ENCODE measurements at places on chromosomes 12 and 14.
A peak's percentile ranks its signal among the peaks of the same experiment; 100 is the strongest.

DNA sequence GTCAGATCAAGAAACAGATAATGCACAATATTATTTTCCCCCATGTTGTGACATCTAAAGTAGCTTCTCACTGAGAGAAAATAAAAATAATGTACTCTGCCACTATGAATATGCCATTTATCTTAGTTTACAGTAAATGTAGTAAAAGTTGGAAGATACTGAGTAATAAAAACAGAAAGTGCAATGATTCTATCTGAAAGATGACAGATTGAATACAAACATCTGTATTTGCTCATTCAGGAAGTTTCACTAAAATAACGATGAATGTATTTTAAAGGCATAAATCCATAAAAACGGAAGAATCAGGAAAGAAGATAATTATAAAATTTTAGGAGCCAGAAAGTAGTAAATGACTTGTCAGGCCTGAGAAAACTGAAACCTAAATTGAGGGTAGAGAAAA lies 18.2 kb downstream of the SLC35F4 start:
- no peak for DNase-seq

- DNase-seq, result no peak
Observed at GRCh38 chr12:32273063-32273522, 126.3 kb upstream of the FGD4 start.

DNA sequence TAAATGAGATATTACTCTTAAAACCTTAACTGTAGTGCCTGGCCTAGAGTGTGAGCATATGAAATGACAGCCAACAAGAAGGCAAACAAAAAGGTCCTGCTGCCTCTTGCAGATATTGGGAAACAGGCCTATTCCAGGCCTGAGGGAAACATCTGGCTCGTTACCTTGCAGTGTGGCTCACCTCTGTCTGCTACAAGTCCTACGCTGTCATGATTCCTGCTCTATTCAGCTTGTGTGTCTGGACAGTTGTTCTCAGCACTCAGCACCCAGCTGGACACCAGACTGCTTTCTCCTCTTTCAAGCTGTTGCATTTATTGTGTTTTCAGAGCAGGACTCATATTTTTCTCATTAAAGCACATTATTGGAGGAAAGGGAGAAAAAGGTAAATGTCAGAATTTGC lies 113.5 kb downstream of the TMTC2 start:
- no peak for DNase-seq

DNA sequence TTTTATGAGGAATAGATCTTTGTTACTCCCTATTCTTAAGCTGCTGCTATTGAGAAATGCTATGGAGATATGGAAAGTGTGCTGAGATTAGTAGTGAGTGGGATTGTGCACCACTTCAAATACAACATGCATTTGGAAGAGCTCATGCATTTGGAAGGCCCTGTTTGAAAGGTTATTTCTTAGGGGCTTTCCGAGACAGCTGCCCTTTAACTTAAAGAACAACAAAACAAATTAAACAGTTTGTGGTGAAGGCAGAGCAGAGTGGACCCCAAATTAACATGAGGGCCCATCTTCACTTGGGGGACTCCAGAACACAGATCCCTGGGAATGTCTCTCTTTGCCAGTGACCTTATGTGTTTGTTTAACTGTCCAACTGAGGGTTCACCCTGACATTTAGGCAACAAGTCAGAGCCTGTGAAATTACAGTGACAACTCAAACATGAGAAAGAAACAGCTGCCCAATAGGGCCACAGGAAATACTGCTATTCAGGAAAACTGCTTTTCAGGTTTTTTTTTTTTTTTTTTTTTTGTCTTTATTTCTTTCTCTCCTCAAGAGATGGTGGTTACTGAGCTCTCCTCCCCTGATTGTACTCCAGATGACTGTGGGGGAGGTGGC lies 41.4 kb upstream of the IGF1 start:
- DNase-seq, result no peak

- DNase-seq, result no peak
Observed at GRCh38 chr12:94048757-94049156, 99.6 kb upstream of the PLXNC1 start.

- DNase-seq, result no peak
Observed at GRCh38 chr12:111454311-111454710, 48.6 kb downstream of the SH2B3 start.

- DNase-seq, result no peak
Observed at GRCh38 chr12:52127683-52128450, 48.4 kb downstream of the SMIM41 start.

- no peak for DNase-seq
Observed at GRCh38 chr14:37985826-37986470, 221.8 kb upstream of the SSTR1 start.

GRCh38 chr12:103580026-103580425 lies 7.0 kb upstream of the STAB2 start:
- no peak for DNase-seq

DNA sequence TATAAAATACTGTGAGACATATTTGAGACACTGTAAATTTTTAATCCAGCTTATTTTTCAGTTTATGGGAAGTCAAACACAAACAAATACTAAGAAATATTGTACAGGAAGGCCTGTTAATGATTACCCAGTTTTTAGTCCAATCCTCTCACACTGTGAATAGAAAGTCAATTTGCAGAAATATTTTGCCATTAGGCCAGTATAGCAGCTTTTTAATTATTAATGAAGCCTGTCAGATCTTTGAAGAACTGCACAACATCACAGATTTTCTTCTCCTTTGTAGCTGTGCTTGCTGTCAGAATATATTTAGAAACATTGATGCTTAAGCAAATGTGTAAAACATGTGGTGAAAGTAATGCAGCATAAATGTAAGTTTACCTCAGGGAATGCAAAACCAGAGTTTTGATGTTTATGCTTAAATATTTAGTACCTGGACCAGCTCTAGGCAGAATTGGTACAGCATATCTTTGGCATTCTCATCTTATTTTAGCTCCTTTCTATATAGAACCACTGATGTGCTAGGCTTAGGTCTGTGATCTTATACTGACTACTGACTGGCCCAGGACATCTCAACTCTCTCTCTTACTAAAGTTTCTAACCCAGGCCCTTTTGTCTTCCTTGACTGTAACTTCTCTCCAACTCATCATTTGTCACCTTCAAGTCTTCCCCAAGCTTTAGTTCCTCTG lies 230.8 kb upstream of the NAV3 start:
- DNase-seq, result no peak

- no peak for DNase-seq
Observed at GRCh38 chr14:71780075-71780474, 152.2 kb upstream of the RGS6 start.

GRCh38 chr12:93939641-93940325 lies 208.6 kb upstream of the PLXNC1 start:
- no peak for DNase-seq

- no peak for DNase-seq
Observed at GRCh38 chr12:20364501-20364900, 3.8 kb upstream of the PDE3A start.

DNA sequence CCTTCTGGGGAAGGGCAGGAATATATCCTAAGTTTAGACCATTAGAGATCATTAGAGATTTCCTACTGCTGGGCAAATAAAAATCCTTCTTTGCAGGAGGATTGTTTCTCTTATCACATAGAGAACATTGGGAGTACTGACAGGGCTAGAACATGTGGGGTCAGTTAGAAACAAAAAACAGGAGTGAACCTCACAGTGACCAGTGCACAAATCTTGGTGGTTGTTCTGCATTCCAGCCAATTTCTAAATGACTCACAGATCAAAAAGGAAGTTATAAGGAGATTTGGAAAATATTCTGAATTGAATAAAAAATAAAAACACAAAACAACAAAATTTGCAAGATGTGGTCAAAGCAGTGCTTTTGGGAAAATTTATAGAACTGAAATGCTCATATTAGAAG lies 118.8 kb downstream of the LLPH start:
- no peak for DNase-seq

- DNase-seq, result no peak
Observed at GRCh38 chr12:9808504-9808903, 18.8 kb upstream of the KLRF1 start.

DNA sequence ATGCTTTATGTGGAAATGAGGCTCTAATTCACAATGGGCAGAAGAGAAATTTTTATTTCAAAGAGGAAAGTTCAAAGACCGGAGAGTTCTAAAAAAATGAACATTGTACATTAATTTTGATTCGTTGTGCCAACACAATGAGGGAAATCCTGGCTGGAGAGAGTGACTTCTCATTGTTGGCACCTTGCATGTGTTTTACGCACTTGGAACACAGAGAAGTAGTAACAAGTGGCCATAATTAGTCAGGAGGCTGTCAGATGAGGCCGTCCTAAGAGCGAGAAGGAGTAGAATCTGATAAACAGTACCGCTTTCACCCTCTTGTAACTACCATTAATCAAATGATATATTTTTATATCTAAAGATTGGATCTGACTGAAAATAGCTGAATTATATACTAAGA lies 6.9 kb downstream of the LMO3 start:
- no peak for DNase-seq

DNA sequence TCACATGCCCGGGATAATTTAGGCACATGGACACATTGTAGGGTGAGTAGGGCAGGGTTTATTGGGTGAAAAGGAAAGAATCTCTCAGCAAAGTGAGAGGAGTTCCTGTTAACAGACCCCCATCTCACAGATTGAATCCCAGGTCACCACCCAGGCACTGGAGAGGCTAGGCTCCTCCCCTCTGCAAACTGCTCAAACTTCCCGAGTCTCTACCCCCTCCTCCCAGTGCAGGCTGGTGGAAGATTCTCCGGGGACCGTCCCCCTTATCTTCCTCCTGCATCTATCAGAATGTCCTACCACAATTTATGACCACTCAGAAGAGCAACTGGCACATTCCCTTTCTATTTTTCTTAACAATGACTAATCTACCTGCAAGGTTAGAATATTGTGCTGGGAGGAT lies 126.0 kb downstream of the NTF3 start:
- DNase-seq, result no peak

DNA sequence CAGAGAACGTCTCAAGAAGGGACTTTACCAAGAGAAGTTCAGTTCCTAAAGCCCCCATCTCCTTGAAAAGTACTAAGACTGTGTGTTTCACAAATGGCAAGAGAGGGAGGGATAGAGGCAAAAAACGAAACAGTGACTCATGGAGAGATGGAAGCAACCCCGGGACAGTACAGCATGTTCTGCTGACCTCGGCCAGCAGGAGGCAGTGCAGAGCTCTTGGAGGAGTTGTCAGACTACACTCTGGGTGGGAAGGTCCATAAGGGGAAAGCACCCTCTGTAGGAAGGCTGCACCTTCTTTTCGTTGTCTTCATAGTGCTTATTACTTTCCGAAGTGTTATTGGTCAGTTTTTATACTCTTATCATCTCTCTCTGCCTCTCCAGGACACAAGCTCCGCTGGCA lies 525.2 kb upstream of the CCDC196 start:
- no peak for DNase-seq

GRCh38 chr14:89357655-89358297 lies 59.3 kb downstream of the FOXN3 start:
- no peak for DNase-seq

DNA sequence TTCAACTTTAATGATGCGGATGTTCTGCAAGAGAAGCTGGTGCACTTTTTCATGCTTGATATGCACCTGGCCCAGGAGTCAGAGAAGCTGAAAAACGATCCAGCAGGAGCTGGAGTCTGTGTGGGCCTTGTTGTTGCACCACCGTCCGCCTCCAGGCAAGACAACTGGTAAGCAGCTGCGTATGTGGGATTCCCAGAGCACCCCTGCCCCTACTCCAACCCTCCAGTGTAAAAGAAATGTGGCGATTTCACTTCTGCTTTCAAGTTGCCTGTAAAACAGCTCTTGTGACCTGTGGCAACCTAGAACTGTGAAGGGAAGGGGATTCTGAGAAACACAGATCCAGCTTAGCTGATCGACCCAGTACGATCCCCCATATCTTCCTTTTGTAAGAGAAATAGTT lies 154.1 kb upstream of the PELI2 start:
- DNase-seq, result no peak

GRCh38 chr12:51631591-51631990 lies 40.6 kb downstream of the SCN8A start:
- DNase-seq, result peak; percentile 5

DNA sequence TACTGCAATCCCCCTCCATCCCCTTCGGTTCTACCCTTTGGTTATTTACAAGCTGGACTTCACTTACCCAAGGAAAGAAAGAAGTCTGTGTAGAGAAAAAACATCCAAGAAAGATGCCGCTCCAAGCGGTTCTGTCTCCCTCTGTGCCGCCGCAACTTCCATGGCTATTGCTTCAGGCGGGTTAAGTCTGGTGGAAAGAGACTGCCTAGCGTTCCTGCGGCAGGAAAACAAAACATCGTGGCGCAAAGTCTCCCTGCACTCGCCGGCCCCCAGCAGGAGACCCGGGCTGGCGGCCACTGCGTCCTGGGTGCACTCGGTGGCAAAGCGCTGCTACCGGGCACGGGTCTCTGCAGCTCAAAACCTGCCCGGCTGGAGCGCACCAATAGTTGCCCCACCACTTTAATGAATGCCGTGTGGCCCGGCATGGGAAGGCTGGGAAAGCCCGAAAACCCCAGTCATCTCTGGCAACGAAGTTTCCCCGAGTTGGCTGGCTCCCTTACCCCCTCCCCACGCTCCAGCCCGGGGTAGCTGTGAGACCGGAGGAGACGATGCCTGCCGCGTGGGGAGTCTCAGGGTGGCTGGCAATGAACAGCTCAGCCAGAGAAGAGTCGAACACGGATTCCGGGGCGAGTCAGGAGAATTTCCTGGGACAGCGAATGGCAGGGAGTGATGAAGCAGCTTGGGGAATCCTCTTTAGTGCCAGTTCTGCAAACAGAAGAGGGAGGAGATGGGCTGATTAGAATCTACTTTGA lies 3.5 kb upstream of the KCNK10 start:
- no peak for DNase-seq

GRCh38 chr12:47318963-47319362 lies 239.2 kb upstream of the AMIGO2 start:
- DNase-seq, result no peak

DNA sequence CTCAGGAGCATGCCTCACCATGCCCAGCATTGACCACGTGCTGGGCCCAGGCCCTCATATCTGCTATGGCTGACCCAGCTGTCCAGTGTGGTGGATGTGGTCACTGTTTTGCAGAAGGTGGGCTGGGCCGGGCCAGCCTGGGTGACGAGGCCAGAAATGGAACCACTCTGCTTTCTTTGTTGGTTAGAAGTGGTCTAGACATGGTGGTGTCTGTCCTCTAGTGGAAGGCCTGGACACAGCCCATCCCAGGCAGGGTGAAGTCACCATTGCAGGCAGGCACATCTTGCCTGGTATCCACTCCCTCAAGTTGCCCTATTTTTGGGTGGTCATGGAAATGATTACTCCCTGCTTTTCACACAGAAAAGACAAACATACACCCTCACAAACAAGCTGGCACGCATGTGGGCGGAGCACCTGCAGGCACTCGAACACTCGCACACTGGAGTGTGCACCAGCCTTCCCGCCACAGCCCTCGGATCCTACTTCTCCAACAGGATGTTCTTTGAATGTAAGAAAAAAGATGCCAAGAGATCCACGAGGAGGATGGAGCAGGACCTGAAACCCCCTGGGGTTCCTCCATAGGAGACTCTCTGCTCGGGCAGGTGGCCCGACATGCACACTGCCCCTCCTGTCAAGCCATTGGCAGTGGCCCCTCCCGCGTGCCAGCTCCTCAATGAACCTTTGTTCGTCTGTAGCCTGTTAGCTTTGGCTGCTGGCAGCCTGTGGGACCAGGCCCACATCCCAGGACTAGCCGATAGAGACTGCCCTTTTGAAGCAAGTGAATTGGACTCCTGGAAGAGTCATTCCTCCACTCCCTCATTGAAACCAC lies 38.4 kb downstream of the MLXIP start:
- peak; percentile 86 for DNase-seq

Measured in substantia nigra (tissue), 51 donors.